ENCODE measurements at places on chromosomes 5 and 9. TPM values are rescaled to one million over a fixed set of nuclear protein-coding genes. Genes with fewer than 3 reads are reported as not detected.

DNA sequence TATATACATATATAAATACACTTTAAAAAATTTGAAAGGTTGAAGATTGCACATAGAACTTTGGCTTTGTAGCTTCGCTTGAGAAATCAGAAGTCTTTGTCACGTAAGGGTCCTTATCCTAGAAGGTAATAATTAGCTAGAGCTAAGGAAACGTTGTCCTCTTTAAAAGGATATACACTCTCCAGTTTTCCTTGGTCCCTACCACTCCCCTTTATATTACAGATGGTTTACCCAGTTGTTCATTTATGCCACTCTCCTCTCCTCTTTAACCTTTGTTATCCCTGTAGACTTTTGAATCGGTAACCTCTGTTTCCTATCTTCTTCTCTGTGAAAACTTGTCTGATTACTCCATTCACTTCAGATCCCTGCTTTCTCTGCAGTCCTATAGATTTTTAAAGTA lies 1101.0 kb upstream of the SEMA6A start:
- no peak overlapping the region for H3K4me3 ChIP-seq
- H3K27ac ChIP-seq = no peak overlapping the region
- no peaks in the 10 kb centered on the region for H3K27me3 ChIP-seq
- no peaks in the 10 kb centered on the region for H3K36me3 ChIP-seq

- no peak overlapping the region for H3K4me3 ChIP-seq
- no peaks in the 10 kb centered on the region for H3K36me3 ChIP-seq
- H3K4me1 ChIP-seq = no peaks in the 10 kb centered on the region
- H3K27me3 ChIP-seq = no peaks in the 10 kb centered on the region
- no peak overlapping the region for H3K27ac ChIP-seq
- no peak for DNase-seq
These were observed 38.8 kb downstream of the ITGA2 start for GRCh38 chr5:53027913-53028312.

The OR1J2 gene
- total RNA-seq = 0.69 TPM

The F2RL1 gene
- 2.7 TPM for total RNA-seq

The BHMT gene
- total RNA-seq = not detected

The OR1Q1 gene
- not detected for total RNA-seq

- peak overlapping the region; percentile 6 for H3K4me3 ChIP-seq
- H3K36me3 ChIP-seq = no peaks in the 10 kb centered on the region
- H3K27me3 ChIP-seq = no peaks in the 10 kb centered on the region
- H3K27ac ChIP-seq = peak overlapping the region; percentile 63
These were observed 364.5 kb downstream of the MAN2A1 start for GRCh38 chr5:110054240-110054639.

DNA sequence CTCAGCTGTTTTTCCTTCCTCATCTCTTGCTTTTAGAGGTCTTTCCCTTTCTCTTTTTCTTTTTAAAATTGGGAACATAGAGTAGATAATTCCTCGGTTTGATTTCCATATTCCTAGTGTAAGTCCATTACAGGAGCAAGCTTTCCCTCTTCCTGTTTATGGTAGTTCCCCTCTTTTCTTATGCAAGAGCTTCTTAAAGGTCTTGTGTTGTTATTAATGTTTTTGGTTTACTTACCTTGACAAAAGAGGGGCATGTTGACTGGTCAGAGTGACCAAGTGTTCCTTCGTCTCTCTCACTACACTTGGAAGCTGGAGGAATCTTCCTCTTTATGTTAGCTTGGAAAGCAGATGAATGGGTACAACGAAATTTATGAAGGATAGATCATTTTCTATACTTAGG lies 8.3 kb downstream of the ATG10 start:
- H3K36me3 ChIP-seq = no peaks in the 10 kb centered on the region
- H3K4me1 ChIP-seq = no peaks in the 10 kb centered on the region
- H3K27me3 ChIP-seq = no peaks in the 10 kb centered on the region
- no peak overlapping the region for H3K4me3 ChIP-seq
- H3K27ac ChIP-seq = no peak overlapping the region

DNA sequence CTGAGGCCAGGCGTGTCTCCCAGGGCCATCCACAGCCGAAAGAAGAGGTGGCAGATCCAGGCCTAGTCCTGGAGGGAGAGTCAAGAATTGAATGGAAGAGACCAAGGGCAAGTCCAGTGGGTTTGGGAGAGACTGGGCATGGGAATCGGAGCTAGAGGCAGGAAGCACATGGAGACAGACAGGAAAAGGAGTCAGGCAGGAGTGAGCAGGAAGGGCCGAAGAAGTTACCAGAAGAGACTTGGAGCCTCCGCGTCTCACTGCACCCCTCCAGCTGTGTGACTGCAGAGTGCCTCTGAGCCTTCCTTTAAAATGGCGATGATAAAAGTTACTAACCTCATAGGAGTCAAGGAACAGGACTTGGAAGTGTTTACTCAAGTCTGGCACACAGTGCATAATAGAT lies 64.4 kb upstream of the ANGPTL2 start:
- H3K4me1 ChIP-seq = no peaks in the 10 kb centered on the region
- no peaks in the 10 kb centered on the region for H3K36me3 ChIP-seq
- DNase-seq = no peak
- H3K27me3 ChIP-seq = no peaks in the 10 kb centered on the region

DNA sequence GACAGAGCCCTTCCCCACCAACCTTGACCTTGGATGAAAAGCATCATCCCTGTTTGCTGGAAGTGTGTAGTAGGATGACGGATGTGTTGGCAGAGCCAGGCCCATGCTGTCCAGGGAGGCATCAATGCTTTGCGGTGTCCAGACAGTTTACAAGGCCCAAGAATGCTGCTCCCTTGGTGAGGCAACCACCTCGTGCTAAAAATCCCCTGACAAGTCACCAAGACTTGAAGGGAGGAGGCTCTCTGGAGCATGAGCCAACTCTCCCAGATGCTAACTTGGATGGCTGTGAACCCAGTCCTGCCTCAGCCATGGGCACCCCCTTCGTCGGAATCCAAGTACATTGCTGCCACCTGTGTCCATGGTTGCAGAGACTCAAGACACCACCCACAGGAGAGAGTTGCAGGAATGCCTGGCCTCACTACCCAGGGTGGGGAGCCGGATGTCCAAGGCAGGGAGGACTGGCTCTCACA lies 9.5 kb upstream of the NKD2 start:
- H3K4me1 ChIP-seq = peaks cover 16% of the 10 kb centered on the region
- DNase-seq = no peak
- H3K27me3 ChIP-seq = no peaks in the 10 kb centered on the region
- no peaks in the 10 kb centered on the region for H3K36me3 ChIP-seq
- no peak overlapping the region for H3K4me3 ChIP-seq

The TAF11L10 gene
- total RNA-seq = not detected

DNA sequence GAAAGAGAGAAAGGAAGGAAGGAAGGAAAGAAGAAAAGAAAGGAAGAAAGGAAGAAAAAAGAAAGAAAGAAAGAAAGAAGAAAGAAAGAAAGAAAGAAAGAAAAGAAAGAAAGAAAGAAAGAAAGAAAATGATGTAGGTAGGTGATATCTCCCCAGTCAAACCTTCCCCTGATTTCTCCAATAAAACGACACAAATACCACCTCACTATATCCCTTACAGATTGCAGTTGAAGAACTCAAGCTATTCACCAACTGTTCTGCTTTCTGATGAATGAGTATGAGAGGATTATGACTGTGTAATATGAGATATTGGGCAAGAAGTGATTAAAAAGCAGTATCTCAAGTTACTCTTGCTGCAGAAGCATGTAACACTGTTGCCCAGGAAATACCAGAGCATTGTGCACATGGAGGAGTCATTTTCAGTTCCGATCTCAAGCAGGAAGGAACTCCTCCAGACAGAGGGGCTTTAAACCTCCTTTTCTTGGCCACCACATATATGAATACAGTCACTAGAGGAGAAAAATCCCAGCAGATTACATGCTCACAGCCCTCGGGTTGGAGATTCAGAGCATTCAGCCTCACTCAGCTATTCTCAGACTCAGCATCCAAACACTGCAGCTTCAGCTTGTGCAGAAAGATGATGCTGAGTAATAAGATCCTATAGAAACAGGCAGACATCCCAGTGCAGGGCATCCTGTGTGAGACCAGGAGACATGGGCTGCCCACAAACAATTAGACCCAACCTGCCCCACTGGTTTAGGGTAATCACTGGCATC lies 61.4 kb downstream of the UGCG start:
- no peaks in the 10 kb centered on the region for H3K36me3 ChIP-seq
- no peaks in the 10 kb centered on the region for H3K27me3 ChIP-seq
- DNase-seq = peak; percentile 26
- peak overlapping the region; percentile 48 for H3K4me3 ChIP-seq
- H3K27ac ChIP-seq = peak overlapping the region; percentile 0
- H3K4me1 ChIP-seq = no peaks in the 10 kb centered on the region

DNA sequence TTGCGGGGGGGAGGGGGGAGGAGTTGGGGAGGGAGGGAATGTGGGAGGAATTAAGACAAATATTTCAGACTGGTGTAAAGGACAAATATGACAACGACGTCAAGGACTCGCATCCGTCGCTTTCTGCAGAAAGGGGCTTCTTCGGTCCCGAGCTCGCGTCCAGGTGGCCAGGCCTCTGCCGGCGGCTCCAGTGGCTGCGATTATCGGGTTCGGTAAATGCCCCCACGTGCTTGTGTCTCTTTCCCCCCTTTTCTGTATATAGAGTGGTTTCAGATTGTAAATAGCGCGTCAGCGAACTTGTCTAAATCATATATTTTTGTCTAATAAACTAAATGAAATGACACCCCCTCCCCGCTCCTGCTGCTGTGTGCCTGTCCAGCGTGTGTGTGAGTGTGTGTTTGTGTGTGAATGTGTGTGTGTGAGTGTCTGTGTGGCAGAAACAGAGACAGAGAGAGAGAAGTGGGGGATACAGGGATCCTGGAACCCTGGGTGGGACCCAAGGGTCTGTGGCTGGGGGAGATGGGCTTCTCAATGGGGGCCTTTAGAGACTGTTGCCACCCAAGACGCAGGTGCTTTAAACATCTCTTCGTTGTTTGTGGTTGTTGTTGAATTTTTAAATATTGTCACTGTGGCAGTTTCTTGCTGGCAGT lies 5.6 kb downstream of the IRX1 start:
- H3K27me3 ChIP-seq = no peaks in the 10 kb centered on the region
- H3K36me3 ChIP-seq = no peaks in the 10 kb centered on the region
- H3K4me3 ChIP-seq = no peak overlapping the region
- no peak for DNase-seq
- H3K4me1 ChIP-seq = no peaks in the 10 kb centered on the region

DNA sequence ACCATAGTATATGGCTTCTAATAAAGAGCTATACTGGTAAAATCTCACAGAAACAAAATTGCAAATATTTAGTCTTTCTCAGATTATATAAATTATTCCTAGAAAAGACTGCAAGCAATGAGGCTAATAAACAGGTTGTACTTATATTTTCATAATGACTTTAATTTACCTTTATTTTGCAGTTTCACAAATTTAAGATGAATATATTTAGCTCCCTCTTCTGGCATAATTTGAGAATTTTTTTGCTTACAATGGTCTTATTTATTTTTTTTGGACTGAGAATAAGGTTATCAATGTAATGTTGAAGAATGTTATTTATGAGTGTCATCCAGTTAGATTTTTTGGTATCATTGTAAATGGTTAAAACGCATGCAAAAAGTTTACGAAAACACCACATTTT lies 56.7 kb downstream of the PIK3R1 start:
- H3K27me3 ChIP-seq = no peaks in the 10 kb centered on the region
- no peak for DNase-seq
- peaks cover 80% of the 10 kb centered on the region for H3K4me1 ChIP-seq

DNA sequence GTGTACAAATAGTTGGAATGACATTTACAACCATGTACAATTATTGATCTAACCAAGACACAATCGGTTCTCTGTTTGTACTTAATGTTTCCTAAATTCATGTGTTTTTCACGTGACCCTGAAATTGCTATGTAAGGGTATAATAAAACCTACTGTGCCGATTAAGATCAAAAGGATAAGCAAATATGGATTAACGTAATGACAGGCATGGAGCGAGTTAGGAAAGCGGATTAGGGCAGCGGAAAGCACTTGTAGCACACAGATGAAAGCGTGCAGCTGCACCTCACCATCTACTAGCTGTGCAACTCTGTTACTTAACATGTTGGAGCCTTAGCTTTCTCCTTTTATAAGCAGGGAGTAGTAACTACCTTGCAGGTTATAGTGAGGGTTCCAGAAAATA lies 38.3 kb upstream of the ZFYVE16 start:
- no peak for DNase-seq
- H3K4me3 ChIP-seq = no peak overlapping the region
- no peaks in the 10 kb centered on the region for H3K27me3 ChIP-seq
- no peak overlapping the region for H3K27ac ChIP-seq
- H3K36me3 ChIP-seq = no peaks in the 10 kb centered on the region

The SHISAL2B gene
- not detected for total RNA-seq

DNA sequence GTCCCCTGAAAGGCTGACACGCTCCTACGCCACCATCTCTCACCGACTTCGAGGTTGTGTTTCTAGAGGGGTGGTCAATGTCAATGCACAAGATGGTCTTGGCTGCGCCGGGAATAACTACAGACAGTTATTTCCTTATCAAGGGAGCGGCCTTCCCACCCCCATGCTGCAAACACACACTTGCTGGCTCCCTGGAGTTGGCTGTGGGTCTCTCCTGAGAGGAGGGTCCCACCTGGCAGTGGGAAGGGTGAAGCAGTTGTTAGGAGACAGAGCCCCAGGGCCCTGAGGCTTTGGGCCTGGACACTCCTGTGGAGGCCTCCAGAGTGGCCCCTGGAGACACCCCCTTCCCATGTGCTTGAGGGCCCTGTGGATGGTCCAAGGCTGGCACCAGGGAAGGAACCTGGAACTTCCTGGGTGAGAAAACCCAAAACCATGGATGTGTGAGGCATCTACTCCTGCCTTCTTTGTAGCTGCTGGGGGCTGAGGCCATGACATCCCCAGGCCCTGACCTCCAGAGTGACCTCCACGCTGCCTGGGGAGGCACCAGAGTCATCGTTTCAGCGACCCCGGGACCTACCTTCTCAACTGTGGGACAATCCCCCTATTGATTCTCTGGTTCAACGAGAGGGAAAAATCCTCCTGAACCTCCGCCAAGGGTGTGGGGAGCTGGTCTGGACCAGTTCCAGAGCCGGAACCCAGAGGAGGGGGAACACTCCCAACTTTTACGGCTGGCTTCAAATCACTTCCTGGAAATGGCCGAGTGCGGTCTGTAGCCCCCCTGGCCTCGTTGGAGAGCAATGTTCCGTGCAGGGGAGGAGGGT lies 101.1 kb upstream of the COL5A1 start:
- H3K36me3 ChIP-seq = no peaks in the 10 kb centered on the region
- H3K4me1 ChIP-seq = no peaks in the 10 kb centered on the region
- H3K4me3 ChIP-seq = no peak overlapping the region
- H3K27me3 ChIP-seq = peaks cover 3% of the 10 kb centered on the region
- no peak for DNase-seq

The CAMK2A gene
- not detected for total RNA-seq

The PTGDS gene
- 0.97 TPM for total RNA-seq

Measured in naive thymus-derived CD4-positive, alpha-beta T cell (primary cell).